ENCODE measurements at places on chromosomes 13 and 19. TPM values are rescaled to one million over a fixed set of nuclear protein-coding genes. Genes with fewer than 3 reads are reported as not detected.

GRCh38 chr13:67520886-67521285 is 290.8 kb upstream of the PCDH9 start:
- no peak for DNase-seq

The CGB5 gene
- not detected for total RNA-seq

The SIGLEC10 gene
- 13.5 TPM for total RNA-seq

- DNase-seq = no peak
These were observed 272.5 kb downstream of the ENOX1 start for GRCh38 chr13:43514311-43514710.

The TMTC4 gene
- total RNA-seq = 9.7 TPM

The GRWD1 gene
- total RNA-seq = 24.2 TPM

The SPRED3 gene
- total RNA-seq = 2.8 TPM

The LPAR6 gene
- 30.9 TPM for total RNA-seq

DNA sequence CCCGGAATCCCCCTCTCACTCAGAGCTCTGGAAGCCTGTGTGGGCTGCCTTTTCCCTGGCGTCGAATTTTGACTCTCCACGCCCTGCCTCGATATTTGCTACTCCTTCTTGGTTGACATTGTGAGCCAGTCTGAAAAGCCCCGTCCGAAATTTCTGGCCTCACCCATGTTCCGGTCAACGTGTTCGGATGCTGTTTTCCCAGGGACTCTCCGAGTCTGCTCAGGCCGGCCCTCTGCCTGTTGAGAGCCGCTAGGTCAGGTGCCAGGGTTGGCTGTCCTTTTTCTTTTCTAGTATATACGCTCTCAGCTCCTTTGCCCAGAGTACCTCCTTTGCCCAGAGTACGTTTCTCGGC is 6.8 kb upstream of the DGKH start:
- DNase-seq = peak; percentile 83

GRCh38 chr19:10388957-10389356 is 8.6 kb upstream of the TYK2 start:
- DNase-seq = peak; percentile 96

DNA sequence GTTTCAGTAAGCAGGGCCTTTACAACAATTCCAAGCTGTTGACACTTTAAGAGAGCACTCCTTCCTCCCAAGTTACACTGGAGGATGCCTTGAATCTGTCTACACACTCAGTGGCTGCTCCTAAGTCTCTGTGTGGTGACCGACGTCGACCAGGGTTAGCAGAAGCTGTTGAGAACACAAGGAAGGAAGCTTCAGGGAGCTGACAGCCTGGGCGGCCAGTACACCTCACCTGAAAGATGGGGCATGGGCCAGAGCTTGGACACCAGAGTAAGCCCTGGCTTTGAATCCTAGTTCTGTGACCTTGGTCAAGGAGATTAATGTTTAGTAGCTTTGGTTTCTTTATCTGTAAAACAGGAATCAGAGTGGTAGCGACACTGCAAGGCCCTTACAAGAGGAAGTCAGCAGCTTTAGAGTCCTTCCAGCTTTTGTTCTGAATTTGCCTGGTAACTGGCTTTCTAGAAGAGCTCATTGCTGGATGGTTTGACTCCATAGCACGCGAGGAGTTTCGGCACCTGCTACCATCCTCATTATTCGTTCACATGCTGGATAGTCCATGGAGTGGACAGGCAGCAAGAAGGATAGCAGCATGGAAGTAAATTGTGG is 214.2 kb downstream of the FGF9 start:
- DNase-seq = no peak

DNA sequence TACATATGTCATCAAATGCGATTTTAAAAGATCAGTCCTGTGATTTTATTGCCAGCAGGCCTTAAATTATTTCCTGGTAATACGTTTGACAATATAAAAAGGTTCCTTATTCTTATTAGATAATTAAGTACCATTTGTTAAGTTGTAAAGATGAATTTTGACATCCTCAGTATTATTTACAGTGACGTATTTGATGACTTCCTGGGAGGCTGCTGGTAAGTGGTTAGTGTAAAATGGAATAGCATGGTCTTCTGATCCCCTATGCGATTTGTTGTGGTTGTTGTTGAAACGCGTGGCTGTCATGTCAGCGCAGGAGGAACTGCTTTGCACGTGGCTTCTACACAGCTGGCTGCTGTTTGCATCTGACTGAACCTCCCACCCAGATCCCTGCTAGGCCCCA is 99.7 kb downstream of the DCLK1 start:
- DNase-seq = no peak

DNA sequence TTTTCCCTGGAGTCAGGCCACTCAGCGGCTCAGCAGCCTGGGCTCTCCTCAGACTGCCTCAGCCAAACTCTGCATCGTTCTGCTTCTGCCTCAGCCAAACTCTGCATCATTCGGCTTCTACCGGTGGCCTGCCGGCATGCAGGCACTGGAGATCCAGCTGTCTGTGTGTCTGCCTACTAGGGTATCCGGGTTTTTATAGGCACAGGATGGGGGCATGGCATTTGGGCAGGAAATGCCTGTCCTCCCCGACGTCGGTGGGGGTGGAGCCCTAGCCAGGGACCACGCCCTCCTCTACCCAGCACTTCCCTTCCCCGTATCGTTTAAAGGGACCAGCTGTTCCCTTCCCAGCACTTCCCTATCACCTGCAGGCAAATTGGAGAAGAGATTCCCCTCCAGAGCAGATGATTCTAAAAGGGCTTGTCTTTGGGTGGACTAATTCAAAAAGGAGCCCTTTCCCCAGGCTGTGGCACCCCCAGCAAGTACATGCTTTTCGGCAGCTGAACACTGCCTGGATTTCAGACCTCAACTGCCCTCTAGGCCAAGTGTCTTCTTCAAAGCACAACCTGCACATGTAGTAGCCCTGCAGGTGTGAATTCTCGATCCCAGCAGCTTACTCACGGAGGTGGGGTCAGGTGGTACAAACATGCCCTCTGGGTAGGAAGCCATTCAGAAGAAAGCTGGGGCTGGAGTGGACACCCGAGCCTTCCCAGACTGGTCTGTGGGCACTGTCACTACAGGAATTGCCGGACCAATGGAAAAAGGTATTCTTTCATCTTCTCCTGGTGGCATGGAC is 25.4 kb upstream of the GPR12 start:
- DNase-seq = no peak

- DNase-seq = no peak
These were observed 1.4 kb downstream of the LRFN3 start for GRCh38 chr19:35937345-35938281.

- DNase-seq = no peak
These were observed 47.2 kb upstream of the ZNF536 start for GRCh38 chr19:30324982-30325381.

DNA sequence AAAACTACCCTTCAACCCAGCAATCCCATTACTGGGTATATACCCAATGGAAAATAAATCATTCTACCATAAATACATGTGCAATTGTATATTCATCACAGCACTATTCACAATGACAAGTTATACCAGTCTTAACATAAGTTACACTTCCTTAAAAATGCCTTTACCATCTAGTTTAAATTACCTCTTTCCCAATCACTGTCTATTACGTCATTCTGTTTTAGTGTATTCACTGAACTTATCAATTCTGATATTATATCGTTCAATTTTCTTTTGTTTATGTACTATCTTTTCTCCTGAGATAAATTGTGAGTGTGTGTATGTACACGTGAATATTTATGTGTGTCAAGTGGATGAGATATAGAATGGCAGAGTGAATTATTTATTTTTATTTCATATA is 1416.8 kb downstream of the OLFM4 start:
- DNase-seq = no peak

- DNase-seq = no peak
These were observed 1.9 kb downstream of the COX6B2 start for GRCh38 chr19:55352549-55353145.

- DNase-seq = no peak
These were observed 12.2 kb upstream of the UBE2L5 start for GRCh38 chr13:30409886-30410704.

- DNase-seq = no peak
These were observed 27.1 kb downstream of the STK24 start for GRCh38 chr13:98549728-98550317.
